ENCODE measurements at places on chromosomes 3 and 15.

GRCh38 chr3:111591555-111591954, 3.6 kb downstream of the ZBED2 start:
- DNase-seq: no peak

DNA sequence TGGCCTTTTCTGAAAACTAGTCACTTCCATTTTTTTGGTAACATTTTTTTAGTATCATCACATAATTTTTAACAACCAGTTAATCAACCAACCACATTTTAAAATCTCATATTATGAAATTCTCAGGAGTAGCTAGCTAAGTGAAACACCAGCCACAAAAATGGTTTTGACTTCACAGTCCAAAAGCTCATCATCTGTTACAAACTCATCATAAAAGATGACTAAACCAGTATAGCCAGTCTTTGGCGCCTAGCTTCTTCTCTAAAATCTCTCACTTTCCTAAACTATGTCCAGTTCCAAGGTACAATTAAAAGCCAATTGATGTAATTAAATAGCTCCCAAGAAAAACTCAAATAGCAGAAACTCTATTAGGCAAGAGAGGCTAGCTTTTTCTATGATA, 88.2 kb upstream of the ZNF385D start:
- DNase-seq: no peak

DNA sequence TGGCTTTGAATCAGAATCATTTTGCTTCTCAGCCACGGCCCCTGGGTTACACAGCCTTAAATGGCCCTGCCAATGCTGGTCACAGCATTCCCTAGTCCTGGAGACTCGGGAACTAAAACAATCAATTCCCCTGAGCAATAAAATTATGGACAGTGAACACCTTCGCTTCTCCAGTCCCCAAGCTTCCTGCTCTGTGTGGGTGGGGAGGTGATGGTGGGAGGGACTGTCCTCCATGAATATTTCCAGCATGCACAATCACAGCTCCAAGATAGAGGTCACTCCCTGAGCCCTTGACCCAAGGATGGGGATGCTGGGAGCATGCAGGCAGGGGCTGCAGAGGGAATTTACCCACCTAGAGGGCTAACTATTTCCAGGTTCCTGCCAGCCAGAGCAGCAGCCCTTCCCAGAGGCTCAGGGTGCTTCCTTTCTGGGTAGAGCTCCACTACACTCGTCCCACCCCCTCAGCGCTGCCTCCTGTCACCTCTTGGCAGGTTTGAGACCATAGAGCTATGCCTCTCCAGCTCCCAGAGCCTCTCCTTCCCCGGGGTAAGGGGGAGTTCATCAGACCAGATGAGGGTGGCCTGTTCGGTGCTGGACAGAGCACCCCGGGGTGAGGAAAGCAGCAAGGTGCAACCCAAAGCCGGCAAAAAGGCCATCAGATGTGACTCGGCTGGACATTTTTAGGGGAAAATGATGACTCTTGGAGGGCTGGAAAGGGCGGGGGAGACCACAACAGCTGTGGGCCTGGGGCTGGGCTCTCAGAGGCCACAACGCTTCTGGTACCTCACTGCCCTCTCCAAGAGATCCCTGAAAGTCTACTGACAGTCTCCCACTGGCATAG, 14.5 kb upstream of the CCDC33 start:
- DNase-seq: no peak

DNA sequence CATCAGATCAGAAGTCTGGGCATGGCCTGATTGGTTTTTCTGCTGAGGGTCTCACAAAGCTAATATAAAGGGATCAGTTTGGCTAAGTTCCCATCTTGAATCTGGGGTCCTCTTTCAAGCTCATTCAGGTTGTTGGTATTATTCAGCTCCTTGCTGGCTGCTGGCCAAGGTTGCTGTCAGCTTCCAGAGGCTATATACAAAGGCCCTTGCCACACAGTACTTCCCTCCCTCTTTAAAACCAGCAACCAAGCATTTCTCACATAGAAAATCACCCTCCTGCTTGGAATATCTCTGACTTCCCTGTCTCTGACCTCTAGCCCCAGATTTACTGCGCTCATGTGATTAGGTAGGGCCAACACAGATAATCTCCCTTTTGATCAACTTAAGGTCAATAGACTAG, 442.9 kb downstream of the ERC2 start:
- DNase-seq: no peak
